Endothelial cell of umbilical vein (primary cell): ENCODE measurements at places on chromosomes 7 and 10. TPM values are rescaled to one million over a fixed set of nuclear protein-coding genes. Genes with fewer than 3 reads are reported as not detected.

DNA sequence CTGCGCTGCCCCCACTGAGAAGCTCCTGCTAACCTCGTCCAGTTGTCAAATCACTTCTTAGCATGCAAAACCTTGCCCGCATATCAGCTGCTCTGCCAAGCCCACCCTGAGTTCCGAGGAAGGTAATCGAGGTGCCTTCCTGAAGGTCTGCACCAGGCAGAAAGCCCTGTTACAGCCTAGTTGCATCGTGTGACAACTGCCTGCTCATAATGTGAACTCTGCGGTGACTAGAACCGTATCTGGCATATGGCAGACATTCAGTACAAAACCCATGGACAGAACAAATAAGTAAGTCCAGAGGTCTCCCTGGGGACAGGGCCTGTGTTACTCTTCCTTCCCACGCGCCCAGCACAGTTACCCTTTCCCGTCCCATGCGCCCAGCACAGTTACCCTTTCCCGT is 394.3 kb downstream of the DNAJB6 start:
- no peak overlapping the region for H3K27ac ChIP-seq
- no peak for DNase-seq
- no peaks in the 10 kb centered on the region for H3K4me1 ChIP-seq
- no peaks in the 10 kb centered on the region for H3K36me3 ChIP-seq

The OPALIN gene
- not detected in 2 replicates for total RNA-seq

DNA sequence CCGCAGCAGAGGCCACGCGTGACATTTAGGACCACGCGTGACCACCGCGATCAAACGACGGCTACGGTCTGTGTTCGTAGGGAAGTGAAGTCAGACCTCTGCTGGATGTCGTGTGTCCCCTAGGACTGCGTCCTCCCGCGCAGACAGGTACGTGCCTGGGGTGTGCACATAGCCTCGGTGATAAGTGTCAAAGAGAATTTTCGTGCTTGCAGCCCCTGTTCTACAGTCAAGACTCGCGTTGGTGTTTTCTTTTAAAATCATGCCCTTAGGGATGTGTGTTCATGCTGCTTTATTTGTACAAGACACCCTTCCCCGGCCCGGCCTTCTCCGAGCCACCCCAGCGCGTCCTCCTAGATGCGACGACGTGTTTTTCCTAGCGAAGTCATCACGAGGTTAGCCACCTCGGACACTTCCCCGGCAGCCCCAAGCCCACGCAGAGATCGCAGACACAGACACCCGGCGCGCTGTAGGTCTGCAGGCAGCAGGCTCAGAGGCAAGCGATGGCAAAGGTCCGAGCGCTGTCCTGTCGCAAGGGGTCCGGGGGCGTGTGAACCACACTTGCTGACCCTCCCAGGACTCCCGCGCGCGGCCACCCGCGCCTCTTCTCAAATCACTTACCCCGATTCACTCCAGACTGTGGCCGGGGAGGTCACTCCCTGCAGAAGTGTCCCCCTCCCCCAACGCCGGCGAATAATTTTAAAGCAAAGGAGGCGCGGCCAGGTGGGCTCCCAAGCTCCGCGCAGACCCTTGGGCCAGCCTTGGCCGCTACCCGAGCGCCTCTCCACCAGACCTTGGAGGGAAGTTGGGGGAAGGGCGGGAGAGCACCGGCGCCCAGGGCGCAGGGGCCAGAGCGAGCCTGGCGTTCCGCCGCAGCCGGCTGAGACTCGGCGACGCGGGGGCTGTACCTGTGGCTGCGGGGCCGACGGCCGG is 552 bp downstream of the MKX start:
- no peaks in the 10 kb centered on the region for H3K36me3 ChIP-seq
- no peak overlapping the region for H3K27ac ChIP-seq
- peaks cover 95% of the 10 kb centered on the region for H3K27me3 ChIP-seq
- peak; percentile 4 for DNase-seq
- peaks cover 25% of the 10 kb centered on the region for H3K4me1 ChIP-seq

- H3K27me3 ChIP-seq: no peaks in the 10 kb centered on the region
- H3K4me1 ChIP-seq: peaks cover 6% of the 10 kb centered on the region
- H3K36me3 ChIP-seq: no peaks in the 10 kb centered on the region
- no peak overlapping the region for H3K4me3 ChIP-seq
- no peak overlapping the region for H3K27ac ChIP-seq
- no peak for DNase-seq
These were observed 63.1 kb downstream of the PRR15 start for GRCh38 chr7:29626730-29627129.

- peaks cover 3% of the 10 kb centered on the region for H3K36me3 ChIP-seq
- no peak overlapping the region for H3K4me3 ChIP-seq
- H3K4me1 ChIP-seq: no peaks in the 10 kb centered on the region
- H3K27me3 ChIP-seq: no peaks in the 10 kb centered on the region
- no peak for DNase-seq
These were observed 29.2 kb downstream of the EXOC4 start for GRCh38 chr7:133282094-133282493.

The PDE6C gene
- total RNA-seq: not detected in 2 replicates

DNA sequence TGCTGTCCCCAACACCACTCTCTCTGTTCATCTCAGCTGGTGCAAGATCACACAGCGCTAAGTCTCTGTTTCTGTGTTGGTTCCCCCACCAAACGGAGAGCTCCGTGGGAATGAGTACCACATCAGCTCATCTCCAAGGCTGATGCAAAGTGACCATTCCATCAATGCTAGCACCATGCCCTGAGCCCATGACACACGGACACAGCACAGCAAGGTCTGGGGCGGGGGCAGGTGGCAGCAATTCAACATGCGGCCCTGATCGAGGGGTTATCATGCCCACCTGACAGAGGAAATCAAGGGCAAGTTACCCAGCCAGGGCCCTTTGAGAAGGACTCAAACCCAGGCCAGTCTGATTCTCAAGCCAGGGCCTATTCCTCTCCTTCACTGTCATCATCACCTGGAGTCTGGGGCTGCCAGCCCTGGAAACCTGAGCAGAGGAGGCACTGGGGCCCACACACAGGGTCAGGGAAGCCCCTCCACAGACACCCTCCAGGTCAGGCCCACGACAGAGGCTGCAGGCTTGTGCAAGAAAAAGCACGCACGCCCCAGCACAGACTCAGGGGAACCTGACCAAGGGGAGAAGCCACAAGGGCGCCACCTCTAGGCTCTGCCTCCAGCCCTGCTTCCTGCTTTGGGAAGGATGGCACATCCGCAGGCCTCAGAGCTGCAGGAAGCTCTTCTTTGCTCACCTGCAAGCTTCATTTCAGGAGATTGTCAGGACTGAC is 74.8 kb downstream of the GRID1 start:
- no peak overlapping the region for H3K27ac ChIP-seq
- no peak overlapping the region for H3K4me3 ChIP-seq
- no peak for DNase-seq
- H3K27me3 ChIP-seq: no peaks in the 10 kb centered on the region

GRCh38 chr10:119246862-119247549 is 39.6 kb downstream of the GRK5 start:
- peaks cover 40% of the 10 kb centered on the region for H3K4me1 ChIP-seq
- peak; percentile 90 for DNase-seq
- no peak overlapping the region for H3K4me3 ChIP-seq
- H3K36me3 ChIP-seq: no peaks in the 10 kb centered on the region
- H3K27me3 ChIP-seq: no peaks in the 10 kb centered on the region

DNA sequence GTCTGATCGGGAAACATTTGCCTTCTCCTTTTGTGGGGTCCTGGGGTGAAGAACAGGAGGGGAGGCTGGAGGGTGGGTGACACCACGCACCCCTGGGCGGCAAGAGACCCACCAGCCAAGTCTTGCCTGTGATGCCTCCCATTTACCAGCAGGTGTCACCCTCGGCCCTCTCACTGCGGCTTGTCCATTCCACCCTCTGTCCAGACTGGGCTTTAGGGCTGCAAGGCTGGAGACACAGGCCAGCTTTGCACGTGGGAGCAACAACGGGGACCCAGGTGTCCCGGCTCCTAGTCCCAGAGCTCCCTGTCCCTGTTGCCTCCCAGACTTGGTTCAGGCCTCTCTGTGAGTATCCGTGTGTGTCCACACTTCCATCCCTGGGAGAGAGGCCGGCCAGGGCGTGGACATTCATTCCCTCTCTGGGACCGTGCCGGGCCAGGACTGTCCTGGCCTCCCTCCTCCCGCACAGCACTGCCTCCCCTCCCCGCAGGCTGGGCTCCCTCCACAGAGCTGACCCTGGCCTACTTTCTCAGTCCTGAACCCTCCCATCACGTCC is 36.2 kb upstream of the GTF2IRD1 start:
- H3K4me1 ChIP-seq: no peaks in the 10 kb centered on the region
- peak; percentile 57 for DNase-seq
- H3K27ac ChIP-seq: no peak overlapping the region
- H3K27me3 ChIP-seq: no peaks in the 10 kb centered on the region
- H3K4me3 ChIP-seq: no peak overlapping the region
- no peaks in the 10 kb centered on the region for H3K36me3 ChIP-seq

The DGKI gene
- total RNA-seq: 0.14 and 0.51 TPM in 2 replicates

DNA sequence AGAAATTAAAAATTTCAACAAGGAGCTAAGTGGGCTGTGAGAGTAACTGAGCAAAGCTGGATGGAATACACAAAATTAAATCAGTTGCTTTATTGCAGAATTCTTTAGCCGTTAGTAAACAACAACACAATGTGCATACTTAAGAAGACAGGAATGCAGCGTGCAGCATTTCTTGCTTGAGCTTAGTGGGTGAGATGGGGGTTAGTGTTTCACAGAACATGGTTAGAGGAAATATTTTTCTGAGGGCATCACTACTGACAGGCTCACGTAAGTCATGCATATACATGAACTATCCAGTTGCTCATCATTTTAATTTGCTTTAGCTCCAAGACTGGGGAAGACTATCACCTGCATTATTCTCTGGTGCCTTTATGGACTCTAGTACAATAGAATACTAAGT is 80.8 kb downstream of the CD36 start:
- H3K4me1 ChIP-seq: peaks cover 4% of the 10 kb centered on the region
- H3K27ac ChIP-seq: no peak overlapping the region
- DNase-seq: no peak
- H3K27me3 ChIP-seq: no peaks in the 10 kb centered on the region
- no peak overlapping the region for H3K4me3 ChIP-seq

The KLF14 gene
- total RNA-seq: not detected in 2 replicates
